ENCODE measurements at places on chromosomes 6 and 20.

- DNase-seq, result peak; percentile 36
These were observed 7.3 kb upstream of the COL9A1 start for GRCh38 chr6:70310063-70310694.

GRCh38 chr6:24401458-24401857 is 1.3 kb upstream of the MRS2 start:
- no peak for DNase-seq

- no peak for DNase-seq
These were observed at the start of gene BTNL2 for GRCh38 chr6:32406857-32407256. BTNL2 (minus strand) TSS chr6:32407181; CDS start chr6:32407123, 58 bp downstream.

GRCh38 chr6:12345694-12346058 is 55.5 kb downstream of the EDN1 start:
- no peak for DNase-seq

GRCh38 chr6:87408721-87409155 is 966 bp downstream of the CFAP206 start:
- no peak for DNase-seq

DNA sequence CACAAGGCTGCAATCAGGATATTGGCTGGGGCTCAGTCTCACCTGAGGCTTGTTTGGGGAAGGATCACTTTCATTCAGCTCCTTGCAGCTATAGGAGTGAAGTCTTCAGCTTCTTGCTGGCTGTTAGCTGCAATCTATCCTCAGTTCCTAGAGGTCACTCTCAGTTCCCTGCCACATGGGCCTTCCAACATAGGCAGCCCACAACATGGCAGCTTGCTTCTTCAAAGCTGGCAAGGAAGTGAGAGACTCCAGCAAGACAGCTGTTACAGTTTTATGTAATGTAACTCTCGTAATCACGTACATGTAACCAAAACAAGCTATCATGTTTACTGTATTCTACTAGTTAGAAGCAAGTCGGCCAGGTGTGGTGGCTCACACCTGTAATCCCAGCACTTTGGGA is 226.9 kb downstream of the CDC5L start:
- DNase-seq, result no peak

- no peak for DNase-seq
These were observed 62.3 kb upstream of the SHLD1 start for GRCh38 chr20:5687884-5688283.

- DNase-seq, result no peak
These were observed 21.6 kb downstream of the TFAP2B start for GRCh38 chr6:50840112-50840810.

DNA sequence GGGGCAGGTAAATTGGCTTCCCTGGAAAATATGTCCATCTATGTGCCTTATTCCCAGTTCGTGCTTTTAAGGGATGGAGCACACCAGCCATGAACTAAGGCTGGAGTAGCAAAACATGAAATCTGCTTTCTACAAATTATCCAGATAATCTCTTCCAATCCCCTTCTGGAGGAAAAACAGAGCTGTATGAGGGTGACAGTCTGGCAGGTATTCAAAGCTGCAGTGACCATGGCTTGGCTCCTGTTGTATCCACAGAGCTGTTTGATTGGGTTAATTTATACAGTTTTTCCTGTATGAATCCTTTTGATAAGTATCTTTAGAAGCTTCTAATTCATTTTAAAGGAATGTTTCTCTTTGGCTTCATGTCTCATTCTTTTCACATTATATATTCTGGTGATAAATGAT is 144.4 kb downstream of the AIG1 start:
- no peak for DNase-seq

GRCh38 chr20:33889312-33889711 is 78.2 kb downstream of the CHMP4B start:
- DNase-seq, result no peak

- no peak for DNase-seq
These were observed 126.7 kb downstream of the UNC5CL start for GRCh38 chr6:40912158-40912946.

- DNase-seq, result no peak
These were observed 123.5 kb upstream of the PREP start for GRCh38 chr6:105526225-105526872.

GRCh38 chr20:1587781-1588532 is 30.5 kb upstream of the SIRPD start:
- DNase-seq, result no peak

DNA sequence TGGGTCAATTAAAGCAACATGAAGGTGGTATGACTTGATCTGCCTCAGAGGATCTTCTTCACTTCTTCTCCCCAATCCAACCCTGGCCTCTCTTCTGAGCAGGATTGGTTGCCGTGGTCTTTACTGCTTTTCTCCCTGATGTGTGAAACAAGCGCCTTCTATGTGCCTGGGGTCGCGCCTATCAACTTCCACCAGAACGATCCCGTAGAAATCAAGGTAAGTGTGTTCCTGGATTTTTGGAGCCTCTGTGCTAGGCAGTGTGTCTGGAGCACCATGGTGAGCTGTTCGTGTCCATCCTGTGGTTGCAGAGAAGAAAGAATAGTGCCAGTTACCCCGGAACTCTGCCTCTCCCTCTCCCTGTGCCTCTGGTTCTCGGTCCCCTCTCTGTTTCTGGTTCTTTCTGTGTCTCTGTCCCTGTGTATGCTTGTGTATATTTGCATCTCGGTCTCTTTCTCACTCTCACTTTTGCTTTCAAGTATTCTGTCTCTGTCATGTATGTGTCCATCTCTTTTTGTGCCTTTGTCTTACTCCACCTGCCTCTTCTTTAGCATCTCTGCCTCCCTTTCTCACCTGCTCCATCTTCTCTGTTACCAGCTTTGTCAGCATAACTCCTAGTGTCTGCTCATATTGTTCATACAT is 23.5 kb downstream of the TM9SF4 start:
- no peak for DNase-seq

DNA sequence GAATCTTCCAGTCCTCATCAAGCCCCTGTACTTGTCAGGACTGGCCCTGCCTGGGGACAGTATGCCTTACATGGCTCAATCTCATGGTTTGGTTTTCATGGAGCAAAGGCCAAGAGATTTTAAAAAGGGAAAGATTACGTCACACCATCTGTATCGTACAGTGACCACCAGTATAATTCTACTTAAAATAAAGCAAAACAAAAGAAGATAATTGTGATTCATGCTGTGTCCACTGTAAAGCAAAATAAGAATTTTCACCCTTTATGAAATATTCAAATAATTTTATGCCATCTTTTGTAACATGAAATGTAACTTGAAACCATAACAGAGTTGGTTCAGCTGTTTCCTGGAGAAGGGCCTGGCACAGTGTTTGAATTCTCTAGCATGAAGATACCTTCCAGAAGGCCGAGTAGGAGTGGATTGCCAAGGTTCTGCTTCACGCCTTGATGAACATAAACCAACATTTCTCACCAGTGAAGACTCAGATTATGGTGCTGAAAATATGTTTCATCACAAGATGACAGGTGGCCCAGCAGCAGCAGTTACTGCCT is 486.5 kb downstream of the RFPL4B start:
- no peak for DNase-seq

DNA sequence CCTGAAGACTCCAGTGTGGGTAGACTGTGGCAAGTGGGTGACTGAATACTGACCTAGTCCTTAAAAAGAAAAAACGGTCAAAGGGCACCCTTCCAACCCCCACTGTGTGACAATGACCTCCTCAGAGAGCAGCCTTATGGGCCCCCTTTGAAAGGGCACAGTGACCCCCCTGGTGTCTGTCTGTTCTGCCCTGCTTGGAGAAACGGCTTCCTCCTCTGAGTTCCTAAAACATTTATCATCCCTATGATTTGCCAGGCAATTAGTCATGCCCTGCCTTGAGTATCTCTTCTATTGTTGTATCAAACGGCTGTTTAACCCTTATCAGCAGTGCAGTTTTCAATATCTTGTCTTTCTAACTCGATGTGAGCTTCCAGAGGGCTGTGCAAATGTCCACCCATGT is 21.0 kb upstream of the STX16 start:
- DNase-seq, result no peak

DNA sequence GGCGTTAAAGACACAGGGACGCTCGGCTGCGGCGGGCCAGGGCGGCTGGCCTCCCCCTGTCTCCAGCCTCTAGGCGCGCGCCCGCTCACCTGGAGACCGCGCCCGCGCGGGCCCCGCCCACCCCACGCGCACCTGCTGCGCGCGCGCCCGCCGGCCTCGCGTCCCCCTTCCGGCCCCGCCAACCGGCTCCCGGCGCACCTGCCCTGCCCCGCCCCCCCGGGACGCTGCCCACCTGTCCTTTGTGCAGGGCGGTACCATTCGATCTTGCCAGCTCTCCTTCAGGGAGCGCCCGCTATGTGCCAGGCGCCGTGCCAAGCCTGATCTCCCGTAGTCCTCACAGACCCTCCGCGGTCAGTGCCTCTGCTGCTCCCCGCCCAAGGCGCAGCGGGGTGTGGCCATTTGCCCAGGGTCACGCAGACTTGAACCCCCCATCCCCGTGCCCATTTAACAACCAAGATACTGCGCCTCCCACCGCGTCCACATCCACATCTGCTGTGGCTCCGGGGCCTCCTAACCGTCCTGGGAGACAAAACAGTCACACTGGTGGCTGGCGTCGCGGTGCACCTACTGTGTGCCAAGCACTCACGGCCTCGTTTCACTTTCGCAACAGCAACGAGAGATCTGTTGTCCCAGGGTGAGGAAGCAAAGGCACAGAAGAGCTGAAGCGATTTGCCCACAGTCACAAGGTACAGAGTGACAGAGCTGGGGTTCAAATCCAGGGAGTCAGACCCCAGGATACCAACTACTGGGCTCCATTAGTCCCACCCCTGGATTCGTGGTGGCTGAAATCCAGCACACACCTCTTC is 48.1 kb downstream of the NOL4L start:
- DNase-seq, result no peak

GRCh38 chr6:100457311-100457990 is 7.3 kb downstream of the SIM1 start:
- DNase-seq, result no peak

GRCh38 chr6:113847447-113847846 is 9.7 kb upstream of the MARCKS start:
- DNase-seq, result no peak

DNA sequence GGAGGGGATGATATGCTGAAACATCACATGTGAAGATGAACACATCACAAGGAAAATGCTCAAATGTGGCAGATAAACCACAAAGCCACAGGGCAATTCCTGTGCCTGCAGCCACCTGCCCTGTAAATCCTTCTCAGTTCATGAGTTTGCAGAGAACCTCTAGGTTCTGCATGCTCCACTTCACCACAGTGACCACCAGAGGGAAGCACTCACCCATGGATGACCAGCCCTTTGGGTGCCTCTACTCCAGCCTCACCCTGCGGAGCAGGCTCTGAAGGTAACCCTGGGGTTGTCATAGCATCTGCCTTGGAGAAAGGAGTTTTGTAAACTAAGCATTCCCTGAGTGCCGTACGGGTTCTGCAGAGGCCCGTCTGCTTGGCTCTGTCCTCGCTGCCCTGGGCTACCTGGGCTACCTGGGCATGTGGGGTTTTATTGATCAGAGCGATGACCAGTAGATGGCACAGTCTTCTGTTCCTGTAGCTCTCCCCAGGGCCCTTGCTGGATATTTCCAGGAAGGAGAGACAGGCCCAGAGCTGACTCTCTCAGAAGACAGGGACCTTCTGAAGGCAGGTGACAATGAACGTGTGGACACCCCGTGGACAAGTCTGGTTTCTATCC is 31.7 kb upstream of the CST1 start:
- DNase-seq, result no peak

DNA sequence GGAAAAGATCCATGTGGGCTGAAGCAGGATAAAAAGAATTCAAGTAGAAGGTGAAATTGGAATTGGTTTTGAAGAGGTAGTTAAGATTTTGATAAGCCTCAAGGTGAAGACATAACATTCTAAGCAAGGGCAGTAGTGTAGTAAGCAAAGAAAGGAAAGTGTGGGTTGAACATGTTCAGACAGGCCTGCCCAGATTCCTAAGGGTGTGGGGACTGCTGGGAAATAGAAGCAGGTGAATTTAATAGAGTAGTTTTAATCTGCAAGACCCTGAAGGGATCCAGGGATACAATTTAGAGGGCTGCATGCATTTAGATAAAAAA is 19.1 kb downstream of the TAB2 start:
- no peak for DNase-seq

GRCh38 chr6:163536770-163537169 is 122.3 kb downstream of the QKI start:
- no peak for DNase-seq

GRCh38 chr6:140393665-140394540 is 1019.5 kb upstream of the CITED2 start:
- no peak for DNase-seq

- DNase-seq, result peak; percentile 79
These were observed 11.7 kb downstream of the SNTA1 start for GRCh38 chr20:33431797-33432381.

GRCh38 chr20:577167-577791 is 32.8 kb downstream of the TCF15 start:
- no peak for DNase-seq

DNA sequence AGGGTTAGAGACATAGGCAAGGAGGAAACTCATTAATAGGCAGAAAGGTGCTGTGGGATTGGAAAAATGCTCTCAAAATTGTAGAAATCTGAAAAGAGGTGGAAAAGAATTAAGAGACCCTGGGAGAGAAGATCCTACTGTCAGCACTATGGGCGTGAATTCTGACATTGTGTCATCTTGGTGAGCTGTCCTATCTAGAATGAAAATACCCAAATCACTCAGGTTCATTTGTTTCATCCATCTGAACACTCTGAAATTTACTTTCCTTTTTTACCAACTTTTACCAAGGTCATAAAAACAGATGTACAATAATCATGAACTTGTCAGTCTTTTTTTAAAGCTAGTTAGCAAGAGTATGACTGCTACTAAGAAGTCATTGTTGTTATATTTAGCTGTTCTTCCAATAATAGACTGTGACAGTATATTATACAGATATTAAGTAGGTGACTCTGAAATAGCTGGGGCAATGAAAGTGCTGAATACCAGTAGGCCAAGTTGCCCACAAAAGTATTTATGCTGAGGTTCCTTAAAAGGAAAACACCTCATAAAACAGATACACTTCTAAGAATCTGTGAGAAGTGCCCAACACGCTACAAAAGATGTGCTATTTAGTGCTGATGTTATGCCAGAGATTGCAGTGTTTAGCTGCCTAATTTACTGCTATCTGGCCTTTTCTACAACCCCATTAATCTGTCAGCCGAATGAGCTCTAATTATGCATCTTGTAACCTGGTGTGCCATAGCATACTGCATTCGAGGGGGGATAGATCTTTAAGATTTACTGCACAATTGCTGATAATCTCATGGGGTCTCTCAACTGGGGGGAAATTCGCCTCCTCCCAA is 217.5 kb upstream of the SUPT3H start:
- DNase-seq, result no peak

- no peak for DNase-seq
These were observed 142.0 kb upstream of the ZNF217 start for GRCh38 chr20:53735536-53736050.

All from putamen (tissue), 1 donor.